ENCODE measurements at places on chromosomes 1 and 21. TPM values are rescaled to one million over a fixed set of nuclear protein-coding genes. Genes with fewer than 3 reads are reported as not detected.

The CD53 gene
- 7.5 TPM for total RNA-seq

GRCh38 chr1:160419150-160419837 lies 18.9 kb downstream of the VANGL2 start:
- no peak for DNase-seq

The GPR52 gene
- 0.91 TPM for total RNA-seq

DNA sequence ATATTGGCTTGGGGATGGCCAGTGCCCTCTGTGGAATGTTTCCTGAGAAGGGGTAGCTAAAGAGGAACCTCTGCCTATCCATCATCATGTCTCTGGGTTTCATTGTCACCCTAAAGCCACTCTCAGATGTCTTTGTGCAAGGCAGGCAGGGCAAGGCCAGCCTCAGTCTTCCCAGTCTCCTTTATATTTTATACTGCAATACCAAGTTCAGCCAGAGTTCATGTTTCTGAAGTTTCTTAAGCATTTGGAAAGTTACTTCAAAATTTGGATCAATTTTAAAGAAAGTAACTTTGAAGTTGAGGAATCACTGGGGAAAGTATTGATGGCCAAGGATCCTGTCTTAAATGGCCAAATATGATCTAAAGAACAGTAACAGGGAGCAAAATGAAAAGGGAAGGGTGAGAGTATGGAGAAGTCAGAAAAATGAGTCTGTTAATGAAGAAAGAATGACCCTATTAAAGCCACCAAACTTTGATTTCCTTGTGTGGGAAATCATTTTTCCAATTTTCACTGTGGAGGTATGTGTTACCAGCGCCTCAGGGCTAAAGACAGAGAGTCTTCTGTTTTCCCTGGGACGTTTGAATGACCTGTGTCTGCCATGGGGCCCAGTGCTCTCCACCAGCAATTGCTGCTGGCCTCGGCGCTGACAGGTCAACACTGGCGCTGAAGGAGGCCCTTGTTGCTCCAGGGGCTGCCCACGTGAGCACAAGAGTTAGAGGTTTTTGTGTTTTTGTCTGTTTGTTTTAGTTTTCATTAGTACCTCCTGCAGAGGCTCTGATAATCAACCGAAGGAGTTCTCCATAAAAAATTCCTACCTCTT lies 93.9 kb downstream of the ATP5PO start:
- no peak for DNase-seq

- DNase-seq: no peak
Observed at GRCh38 chr1:91092503-91092902, 70.7 kb upstream of the ZNF644 start.

The TBX15 gene
- 0.63 TPM for total RNA-seq

- no peak for DNase-seq
Observed at GRCh38 chr1:91123773-91124172, 101.9 kb upstream of the ZNF644 start.

The TGFB2 gene
- 4.4 TPM for total RNA-seq

The PLA2G2F gene
- not detected for total RNA-seq

The PTPN7 gene
- total RNA-seq: 0.44 TPM

GRCh38 chr1:31782421-31783410 lies 18.6 kb upstream of the ADGRB2 start:
- DNase-seq: no peak

DNA sequence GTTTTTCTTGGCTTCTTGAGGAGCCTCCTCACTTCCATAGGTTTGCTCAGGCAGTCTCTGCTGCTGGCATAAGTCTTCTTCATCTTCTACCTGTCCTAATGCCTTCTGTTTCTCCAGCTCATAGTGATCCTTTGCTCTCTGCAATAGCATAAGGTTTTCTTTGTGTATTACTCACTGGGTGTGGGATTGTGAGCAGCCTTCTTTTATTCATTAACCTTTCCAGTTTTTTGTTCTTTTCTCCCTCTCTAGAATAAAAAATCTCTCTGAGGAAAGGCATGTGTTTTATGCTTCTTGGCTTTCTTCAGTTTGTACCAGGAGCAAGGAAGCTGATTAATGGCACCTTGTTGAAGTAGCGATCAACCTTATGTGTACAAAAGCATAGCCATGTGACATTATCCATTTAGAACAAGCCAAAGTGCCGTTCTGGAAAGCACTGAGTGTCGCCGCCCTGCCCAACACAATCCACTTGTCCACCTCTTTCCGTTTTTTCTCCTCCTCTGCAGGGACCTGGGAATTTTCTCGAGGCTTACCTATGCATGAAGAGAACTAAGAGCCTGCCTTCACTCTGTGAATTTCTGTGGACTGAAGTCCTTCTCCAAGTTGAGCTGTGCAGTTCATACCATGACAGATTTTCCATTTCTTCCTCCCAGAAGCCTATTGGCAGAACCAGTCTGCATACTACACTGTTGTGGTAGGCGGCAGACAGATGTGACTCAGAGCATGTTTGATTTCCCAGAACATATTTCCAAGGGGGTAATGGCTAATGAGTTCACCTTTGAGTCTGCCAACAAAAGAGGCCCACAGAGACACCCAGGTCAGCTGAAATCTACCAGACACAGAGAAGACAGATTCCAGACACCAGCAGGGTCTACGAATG lies 39.0 kb downstream of the DPT start:
- no peak for DNase-seq

- no peak for DNase-seq
Observed at GRCh38 chr1:155794605-155795245, 62.3 kb downstream of the GON4L start.

- no peak for DNase-seq
Observed at GRCh38 chr1:74195339-74195738, 2.6 kb downstream of the LRRIQ3 start.

- DNase-seq: no peak
Observed at GRCh38 chr1:87024936-87025540, 110.6 kb downstream of the HS2ST1 start.
